K562 (cell line): ENCODE measurements at places on chromosomes 1 and 21. TPM values are rescaled to one million over a fixed set of nuclear protein-coding genes. Genes with fewer than 3 reads are reported as not detected.
A peak's percentile ranks its signal among the peaks of the same experiment; 100 is the strongest.

Gene PTGFRN
- 29.7 and 33.1 TPM in 2 replicates for total RNA-seq

Gene IVL
- total RNA-seq: not detected in 2 replicates

Gene CRYAA
- not detected in 2 replicates for total RNA-seq

Gene CAPN8
- not detected in 2 replicates for total RNA-seq

GRCh38 chr1:228747301-228747935 is 12.1 kb downstream of the RHOU start:
- DNase-seq: no peak

DNA sequence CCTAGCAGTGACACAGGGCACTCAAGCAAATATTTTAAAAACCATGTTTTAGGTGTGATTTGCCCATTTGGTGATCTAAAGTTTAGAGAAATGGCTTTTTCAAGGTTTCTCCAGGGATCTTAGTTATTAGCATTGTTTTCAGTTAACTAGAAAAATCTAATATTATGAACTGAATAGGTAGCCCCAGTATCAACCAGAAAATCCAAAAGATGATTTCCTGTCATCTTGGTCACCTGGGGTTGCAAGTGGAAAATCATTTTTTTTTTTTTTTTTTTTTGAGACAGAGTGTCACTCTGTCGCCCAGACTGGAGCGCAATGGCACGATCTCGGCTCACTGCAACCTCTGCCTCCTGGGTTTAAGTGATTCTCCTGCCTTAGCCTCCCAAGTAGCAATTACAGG is 106.6 kb upstream of the FMN2 start:
- no peak for DNase-seq

DNA sequence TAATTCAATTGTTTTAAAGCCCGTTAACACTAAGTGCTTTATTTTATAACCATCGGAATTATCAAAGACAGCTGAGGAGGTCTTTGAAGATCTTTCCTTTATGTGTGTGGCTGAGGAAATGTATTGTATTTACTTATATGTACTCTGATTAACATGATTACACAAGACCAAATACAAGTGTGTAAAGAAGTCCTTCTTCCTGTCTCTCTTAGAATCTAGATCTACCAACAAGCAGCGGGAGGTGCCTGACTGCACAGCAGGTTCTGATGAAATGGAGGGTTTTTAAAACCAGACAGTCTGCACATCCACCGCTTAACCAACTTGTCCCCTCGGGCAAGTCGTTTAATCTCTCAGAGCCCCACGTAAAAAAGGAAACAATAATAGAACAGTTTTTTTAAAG is 240.5 kb upstream of the MAP1LC3C start:
- DNase-seq: no peak

DNA sequence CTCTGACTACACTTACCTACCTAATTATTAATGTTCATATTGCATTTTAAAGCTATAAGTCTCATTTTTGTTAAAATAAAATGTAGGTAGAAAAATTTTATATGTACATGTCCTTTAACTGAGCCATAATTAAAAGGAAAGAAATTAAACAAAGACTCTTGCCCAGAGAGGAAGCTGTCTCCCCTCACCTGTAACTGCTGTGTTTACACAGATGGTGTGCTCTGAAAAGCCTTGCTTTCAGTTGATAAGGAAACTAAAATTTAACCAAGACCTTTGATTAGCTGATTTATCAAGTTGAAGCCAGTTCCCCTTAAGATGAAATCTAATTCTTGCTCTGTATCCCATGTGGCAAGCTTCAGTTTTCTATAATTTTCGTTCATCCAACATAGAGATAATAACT is 213.5 kb downstream of the LYPLAL1 start:
- DNase-seq: no peak

GRCh38 chr1:211870156-211870555 is 39.6 kb upstream of the LPGAT1 start:
- DNase-seq: no peak

DNA sequence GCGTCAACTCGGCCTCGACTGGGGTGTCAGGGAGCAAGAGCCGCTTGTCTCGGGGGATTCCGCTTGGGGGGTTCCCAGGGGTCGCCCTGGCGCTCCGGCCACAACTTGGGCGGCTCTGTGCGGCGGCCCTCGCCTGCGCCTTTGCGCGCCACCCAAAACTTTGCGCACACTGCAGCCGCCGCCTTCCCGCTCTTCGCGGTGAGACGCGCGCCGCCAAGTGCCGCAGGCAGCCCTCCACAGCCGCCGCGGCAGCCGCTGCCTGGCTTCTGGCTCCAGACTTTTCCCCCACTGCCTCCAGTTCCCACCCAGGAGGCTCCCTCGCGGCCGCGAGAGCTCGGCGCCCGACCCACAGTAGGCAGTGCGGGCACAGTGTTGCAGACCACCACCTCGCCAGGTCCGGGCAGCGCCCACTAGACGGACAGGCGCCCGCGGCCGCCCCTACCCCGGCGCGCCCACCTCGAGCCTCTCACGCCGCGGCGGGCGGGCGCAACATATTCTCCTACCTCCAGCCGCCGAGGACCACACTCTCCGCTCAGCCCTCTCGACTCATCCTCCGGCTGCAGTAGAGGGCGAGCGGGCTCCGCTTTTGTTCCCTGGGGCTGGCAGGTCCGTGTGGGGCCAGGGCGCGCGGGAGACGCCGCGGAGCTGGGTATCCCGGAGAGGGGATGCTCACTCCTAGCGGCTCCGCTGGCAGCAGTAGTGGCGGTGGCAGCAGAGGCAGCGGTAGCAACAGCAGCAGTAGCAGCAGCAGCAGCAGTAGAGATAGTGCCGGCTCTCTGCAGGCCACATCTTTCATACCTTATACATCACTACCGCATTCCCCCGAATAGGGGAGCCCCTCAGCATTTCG is 296.6 kb downstream of the OMA1 start:
- no peak for DNase-seq

- DNase-seq: no peak
Observed at GRCh38 chr1:97119260-97120158, 397.9 kb downstream of the PTBP2 start.

- DNase-seq: peak; percentile 21
Observed at GRCh38 chr1:199404191-199404590, 623.3 kb upstream of the NR5A2 start.
